MM.1S (cell line): ENCODE measurements at places on chromosomes 11 and 22.
A peak's percentile ranks its signal among the peaks of the same experiment; 100 is the strongest.

DNA sequence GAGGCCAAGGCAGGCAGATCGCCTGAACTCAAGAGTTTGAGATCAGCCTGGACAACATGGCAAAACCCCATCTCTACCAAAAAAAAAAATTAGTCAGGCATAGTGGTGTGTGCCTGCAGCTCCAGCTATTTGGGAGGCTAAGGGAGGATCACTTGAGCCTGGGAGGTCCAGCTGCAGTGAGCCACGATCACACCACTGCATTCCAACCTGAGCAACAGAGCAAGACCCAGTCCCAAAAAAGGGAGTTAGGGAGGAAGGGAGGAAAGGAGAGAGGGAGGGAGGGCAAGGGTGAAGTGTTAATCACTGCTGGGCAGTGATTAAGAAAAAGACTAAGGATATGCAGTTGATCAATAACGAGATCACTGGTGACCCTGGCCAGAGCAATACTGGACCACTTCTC lies 56.0 kb upstream of the APOA1 start:
- no peak for DNase-seq

DNA sequence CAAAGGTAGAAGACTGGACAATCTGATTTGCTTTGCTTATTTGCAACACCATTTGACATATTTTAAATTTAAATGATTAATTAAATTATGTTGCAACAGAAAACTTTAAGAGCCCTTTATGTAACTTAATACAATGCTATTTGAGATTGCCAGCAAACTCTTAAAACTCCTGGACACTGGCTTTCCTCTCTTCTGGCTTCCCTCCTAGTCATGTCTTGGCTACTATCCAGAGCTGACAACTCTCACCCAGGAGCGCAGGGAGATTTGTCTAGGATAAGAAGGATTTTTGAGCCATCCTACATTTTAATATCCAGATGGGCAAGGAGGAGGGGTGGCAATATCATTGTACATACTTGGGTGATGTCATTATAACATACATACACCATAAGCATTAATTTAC lies 134.3 kb downstream of the ELP4 start:
- no peak for DNase-seq

DNA sequence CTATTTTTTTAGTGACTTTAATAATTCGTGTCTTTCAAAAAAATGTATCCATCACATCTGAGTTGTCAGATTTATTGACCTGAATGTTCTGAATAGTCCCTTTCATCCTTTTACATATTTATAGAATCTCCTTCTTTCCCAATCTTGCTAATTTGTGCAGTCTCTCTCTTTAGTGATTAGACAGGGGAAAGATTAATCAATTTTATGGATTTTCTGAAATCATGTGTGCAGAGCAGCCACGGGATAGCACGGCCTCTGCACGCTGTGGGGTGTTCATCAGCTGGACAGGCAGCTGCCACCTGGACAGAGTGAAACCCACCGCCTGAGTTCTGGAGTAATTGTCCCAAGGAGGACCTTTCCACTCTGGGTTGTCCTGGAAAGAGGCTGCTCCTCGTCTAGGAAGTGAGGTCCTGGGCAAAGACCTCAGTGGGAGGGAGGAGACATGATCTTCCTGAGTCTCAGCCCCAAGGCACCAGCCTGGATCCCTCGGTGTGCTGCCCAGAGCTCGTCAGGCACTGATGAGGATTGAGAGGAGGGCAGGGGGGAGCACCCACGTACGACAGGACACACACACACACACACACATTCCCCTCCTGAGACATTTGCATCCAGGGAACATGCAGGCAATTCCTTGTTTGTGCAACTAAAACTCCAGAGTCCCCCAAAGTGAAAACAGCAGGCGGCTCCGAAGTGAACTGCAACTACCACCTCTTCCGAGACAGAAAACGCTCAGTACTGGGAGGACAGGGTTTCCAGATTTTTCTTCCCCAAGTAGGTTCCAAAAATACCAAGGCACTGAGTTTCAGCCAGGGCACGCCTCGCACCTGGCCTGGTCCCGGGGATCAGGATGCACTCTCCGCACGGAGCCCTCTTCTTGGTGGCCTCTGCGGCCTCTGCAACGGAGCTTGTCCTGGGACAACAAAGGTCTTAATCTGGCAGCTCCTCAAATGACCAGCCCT lies 22.5 kb upstream of the KRTAP5-6 start:
- no peak for DNase-seq

- DNase-seq, result no peak
Observed at GRCh38 chr11:123483058-123483457, 53.0 kb downstream of the GRAMD1B start.

- no peak for DNase-seq
Observed at GRCh38 chr22:47591016-47591415, 828.6 kb downstream of the TBC1D22A start.

DNA sequence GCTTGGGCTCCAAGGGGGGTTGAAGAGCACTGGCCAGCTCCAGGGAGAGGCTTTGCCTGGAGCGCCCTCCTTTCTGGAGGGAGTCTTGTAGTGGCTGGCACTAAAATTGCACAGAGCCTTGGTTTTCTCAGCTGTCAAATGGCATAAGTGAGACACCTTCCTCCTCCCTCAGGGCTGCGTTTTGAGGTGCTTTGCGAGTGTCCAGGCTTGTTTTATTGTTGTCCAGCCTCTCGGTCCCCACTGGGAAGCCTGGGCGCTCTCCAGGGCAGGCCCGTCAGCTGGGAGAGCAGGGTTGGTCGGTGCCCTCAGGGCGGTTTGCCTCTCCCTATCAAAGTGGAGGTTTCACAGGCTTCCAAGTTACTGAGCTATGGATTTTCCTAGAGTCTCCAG lies 149.3 kb upstream of the B3GAT1 start:
- DNase-seq, result no peak

GRCh38 chr11:118415062-118415738 lies 13.8 kb downstream of the ATP5MG start:
- DNase-seq, result no peak

GRCh38 chr22:32199961-32200360 lies 4.9 kb downstream of the RFPL2 start:
- DNase-seq, result no peak

GRCh38 chr11:46977038-46977813 lies 40.7 kb downstream of the CSTPP1 start:
- no peak for DNase-seq

- no peak for DNase-seq
Observed at GRCh38 chr11:36411202-36411640, 98.9 kb downstream of the TRAF6 start.

DNA sequence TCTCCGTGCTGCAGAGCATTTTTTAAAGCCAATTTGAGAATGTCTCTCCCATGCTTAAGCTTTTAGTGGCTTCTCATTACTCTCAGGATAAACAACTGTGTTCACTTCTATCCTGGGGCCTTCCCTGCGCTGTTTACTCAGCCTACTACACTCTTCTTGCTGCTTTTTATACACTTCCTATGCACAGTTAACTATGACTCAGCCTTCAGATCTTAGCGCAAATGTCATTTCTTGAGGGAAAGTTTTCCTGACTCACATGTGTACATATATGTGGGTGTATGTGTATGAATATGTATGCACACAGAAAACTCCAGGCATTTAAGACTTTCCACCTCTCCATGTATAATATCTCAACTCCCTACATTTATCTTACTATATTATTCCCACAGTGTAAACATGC lies 9.8 kb downstream of the THAP12 start:
- DNase-seq, result no peak

GRCh38 chr22:29147331-29147899 lies 58.3 kb upstream of the EMID1 start:
- no peak for DNase-seq

DNA sequence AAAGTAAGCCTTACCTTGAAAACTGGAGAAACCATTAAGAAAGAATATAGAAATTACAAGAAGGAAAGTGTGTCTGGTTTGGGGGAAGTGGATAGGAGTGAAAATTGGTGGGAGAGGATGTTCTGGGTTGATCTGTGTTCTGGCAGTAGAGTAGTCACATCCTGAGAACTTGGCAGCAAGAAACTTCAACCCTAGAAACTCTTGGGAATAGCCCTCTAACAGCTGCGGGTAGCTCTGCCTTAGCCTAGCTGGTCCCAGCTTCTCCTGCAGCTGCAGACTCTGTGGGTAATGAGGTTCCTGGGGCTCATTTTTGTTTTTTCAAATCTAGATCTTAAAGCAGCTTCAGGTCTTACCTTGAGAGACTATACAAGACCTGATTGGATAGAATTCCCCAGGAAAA lies 24.2 kb upstream of the OR6X1 start:
- DNase-seq, result no peak

DNA sequence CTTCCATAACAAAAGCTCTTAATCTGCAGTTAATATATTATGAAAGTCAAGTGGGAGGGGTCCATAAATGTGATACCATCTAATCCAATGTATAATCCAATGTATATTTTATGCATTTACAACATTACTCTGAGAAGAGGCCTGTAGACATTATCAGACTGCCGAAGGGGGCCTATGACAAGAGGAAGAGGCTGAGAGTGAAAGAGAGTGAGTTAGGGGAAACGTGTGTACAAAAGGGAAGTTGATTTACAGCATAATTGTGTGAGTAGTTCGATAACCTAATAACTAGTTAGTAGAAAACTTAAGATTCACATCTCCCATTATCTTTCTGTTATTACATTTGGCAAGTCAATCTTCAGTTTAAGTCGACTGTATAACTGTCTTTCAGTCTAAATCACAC lies 86.6 kb downstream of the DDX10 start:
- no peak for DNase-seq

- DNase-seq, result peak; percentile 65
Observed at GRCh38 chr22:43148581-43148980, 2.8 kb upstream of the TSPO start.

DNA sequence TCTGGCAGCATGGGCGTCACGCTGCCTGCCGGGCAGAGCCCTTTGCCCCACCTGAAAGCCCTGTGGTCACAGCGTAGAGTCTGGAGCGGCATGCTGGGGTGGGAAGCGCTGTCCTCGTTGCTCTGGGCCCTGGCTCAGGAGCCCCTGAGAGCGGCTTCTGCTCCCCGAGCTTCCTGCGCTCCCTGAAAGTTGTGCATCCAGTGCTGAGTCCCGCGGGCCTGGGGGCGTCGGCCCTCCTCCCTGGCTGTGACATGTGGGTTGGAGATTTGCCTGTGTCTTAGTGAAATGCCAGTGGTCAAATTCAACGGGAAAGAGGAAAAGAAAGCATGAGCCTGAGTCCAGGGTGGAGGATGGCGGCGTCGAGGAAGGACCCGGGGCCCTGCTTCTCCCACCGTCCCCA lies 1208.0 kb downstream of the BRD1 start:
- no peak for DNase-seq

- DNase-seq, result no peak
Observed at GRCh38 chr11:65125197-65126056, 3.3 kb downstream of the MRPL49 start.

DNA sequence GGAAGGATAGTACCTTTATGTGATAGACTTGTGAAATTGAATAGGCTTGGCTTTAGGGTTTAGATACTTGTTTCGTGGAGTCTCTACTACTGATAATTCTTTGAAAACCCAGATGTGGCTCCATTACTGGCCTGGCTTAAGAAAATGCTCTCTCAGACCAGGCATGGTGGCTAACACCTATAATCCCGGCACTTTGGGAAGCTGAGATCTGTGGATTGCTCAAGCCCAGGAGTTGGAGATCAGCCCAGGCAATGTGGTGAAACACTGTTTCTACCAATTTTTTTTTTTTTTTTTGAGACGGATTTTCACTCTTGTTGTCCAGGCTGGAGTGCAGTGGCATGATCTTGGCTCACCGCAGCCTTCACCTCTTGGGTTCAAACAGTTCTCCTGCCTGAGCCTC lies 40.9 kb downstream of the ATG13 start:
- no peak for DNase-seq

DNA sequence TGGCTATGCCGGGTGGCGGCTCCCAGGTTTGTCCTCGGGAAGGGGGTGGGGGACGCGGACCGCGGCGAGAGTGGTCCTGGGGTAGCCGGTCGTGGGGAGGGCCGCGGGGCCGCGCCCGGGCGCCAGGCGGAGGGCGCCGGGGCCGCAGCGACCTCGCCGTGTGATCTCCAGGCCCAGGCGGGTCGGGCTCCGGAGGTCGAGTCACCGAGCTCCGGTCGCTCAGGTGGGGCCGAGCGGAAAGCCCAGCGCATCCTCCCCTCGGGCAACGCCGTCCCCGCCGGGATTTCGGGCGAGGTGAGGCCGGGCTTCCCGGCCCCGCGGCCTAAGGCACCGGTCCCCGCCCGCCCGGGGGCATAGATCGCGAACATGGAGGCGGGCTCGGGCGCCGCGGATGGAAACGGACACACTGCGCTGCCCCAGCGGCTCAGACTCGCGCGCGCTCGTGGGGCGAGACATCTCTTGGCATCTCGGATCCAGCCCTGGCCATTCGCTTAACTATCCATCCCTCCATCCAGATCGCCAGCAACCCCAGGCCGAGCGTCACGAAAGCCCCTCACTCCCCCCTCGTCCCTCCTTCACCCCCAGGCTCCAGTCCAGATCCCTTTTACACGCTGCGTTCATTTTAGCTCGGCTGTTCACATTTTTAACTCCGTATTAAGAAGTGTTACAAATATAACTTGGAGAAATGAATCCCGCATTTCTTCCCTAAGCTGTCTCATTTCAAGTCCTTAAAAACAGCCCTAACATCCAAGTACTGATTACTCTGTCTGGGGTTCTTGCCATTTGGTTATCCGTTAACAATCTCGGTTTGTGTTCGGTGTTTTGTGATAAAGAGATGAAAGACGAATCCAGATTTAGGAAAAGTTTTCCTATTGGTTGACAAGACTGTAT lies 460 bp downstream of the ZC3H12C start:
- DNase-seq, result peak; percentile 56

- no peak for DNase-seq
Observed at GRCh38 chr22:18071968-18072310, 5.9 kb upstream of the PEX26 start.

DNA sequence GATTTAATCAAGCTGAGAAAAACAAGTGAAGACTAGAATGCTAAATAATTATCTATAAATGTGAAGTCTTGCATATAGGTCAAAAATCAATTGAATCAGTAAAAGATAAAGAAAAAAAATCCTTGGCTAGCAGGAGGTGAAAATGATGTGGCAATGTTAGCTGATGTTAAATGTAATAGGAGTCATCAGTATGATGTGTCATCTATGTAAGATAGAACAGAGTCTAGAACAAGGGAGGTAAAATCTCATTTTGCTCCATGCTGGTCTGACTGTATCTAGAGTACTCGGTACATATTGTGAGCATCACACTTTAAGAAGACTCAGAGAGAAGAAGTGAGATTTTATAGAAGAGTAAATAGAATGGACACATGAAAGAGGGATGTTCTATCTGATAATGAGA lies 721.2 kb downstream of the ETS1 start:
- no peak for DNase-seq

GRCh38 chr11:93236741-93237675 lies 39.2 kb upstream of the SLC36A4 start:
- peak; percentile 51 for DNase-seq

- DNase-seq, result no peak
Observed at GRCh38 chr11:23490557-23491235, 630.4 kb upstream of the CCDC179 start.
